ENCODE measurements at places on chromosomes 5 and 9.
A peak's percentile ranks its signal among the peaks of the same experiment; 100 is the strongest.

DNA sequence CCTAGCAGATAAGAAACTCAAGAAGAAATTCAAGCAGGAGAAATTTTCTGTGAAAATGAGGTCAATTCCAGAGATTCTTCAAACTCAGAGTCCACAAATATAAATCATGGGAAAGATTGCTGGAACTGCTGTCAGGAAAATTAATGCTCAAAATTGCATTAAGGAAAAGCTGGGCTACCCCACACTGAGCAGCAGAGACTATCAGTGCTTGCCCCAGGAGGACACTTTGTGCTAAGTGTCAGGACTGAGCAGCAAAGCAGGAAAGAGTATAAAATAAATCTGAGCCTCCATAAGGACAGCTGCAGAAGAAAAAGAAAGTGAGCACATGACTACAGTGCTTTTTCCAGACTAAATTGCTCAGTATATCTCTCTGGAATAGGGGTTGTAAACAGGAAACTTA lies 81.6 kb downstream of the RGS7BP start:
- no peak for DNase-seq

- DNase-seq = peak; percentile 9
Observed at GRCh38 chr5:122366501-122366900, 54.5 kb downstream of the SNCAIP start.

DNA sequence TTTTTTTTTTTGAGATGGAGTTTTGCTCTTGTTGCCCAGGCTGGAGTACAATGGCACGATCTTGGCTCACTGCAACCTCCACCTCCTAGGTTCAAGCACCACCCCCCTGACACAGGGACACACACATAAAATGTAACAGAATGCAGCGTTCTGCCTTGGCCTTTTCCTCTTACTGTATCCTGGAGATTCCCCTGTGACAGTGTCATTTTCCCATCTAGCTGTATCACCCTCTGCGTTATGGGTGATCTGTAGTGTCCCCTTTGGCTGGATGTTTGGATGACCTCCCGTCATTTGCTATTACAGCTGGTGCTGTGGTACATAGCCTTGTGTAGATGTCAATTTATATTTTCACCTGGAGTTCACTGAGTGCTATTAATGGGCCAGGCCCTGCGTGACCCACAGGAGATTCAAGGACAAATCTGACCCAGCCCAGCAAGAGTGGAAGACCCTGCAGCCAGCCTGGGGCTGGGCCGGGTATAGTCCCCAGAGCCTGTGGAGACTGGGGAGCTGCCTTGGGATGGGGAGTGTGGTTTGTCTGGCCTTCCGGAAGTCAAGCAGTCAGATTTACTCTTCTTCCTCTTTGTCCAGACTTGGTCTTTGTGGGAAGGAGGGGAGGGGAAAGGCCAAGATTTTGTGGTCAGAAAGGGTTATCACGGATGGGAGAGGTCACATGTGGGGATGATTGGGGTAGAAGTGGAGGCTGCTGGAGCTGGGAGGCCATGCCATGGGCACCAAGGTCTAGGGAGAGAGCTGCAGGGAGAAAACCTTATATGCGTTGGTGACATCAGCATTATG lies 43.6 kb downstream of the ERGIC1 start:
- DNase-seq = peak; percentile 53

DNA sequence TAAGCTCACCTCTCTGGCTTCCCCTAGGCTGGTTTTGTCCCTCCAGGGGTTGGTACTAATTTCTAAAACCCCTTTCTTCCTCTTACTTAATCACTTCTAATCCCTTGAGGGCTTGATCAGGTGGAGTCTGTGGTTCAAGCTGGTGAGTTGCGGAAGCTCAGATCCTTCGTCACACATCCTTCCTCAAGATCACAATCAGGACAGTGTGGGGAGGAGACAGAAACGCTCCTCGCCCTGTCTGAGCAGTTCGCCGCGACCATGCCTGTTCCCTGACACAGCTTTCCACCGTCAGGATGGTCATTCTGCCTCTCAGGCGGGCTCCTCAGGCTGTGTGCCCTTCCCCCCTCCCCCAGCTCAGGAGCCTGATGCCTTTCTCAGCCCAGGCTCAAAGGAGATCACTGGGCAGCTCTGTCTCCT lies 24.3 kb downstream of the CPLX2 start:
- peak; percentile 71 for DNase-seq

GRCh38 chr9:95460518-95461164 lies 56.1 kb downstream of the PTCH1 start:
- no peak for DNase-seq

GRCh38 chr9:95131023-95131943 lies 186.2 kb downstream of the FANCC start:
- DNase-seq = peak; percentile 63

DNA sequence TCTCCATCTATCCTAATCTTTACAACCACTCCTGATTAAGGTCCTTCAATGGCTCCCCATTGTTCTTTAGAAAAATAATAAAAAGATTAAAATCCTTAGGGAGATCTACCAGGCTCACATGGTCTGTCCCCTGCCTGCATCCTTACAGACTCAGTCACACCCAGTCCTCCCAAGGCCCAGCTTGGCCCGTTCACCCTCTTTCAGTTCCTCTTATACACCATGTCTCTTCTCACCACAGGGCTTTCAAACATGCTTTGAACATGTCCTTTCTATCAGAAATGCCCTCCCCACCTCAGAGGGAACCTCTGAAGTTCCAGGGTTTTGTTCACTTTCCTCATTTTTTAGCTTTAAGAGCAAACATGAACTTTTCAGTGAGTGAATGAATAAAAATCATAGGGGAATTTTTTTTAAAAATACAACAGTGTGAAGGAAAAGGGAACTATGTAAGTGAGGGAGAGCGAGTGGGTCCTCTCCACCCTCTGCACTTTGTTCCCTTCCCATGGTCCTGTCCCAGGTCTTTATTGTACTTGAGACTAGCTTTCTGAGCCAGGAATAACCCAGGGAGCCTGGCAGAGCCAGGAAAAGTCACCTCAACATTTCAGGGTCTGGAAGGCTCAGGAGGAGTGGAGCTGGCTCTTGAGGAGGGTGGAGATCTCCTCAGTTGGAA lies 55.3 kb downstream of the TRPC7 start:
- no peak for DNase-seq

GRCh38 chr5:93517828-93518227 lies 63.2 kb downstream of the NR2F1-AS1 start:
- DNase-seq = no peak

GRCh38 chr9:84598921-84599636 lies 70.5 kb upstream of the NTRK2 start:
- DNase-seq = no peak

- peak; percentile 33 for DNase-seq
Observed at GRCh38 chr5:59390074-59390659, 503.4 kb downstream of the PDE4D start.

GRCh38 chr9:10134266-10134665 lies 478.5 kb downstream of the PTPRD start:
- no peak for DNase-seq

DNA sequence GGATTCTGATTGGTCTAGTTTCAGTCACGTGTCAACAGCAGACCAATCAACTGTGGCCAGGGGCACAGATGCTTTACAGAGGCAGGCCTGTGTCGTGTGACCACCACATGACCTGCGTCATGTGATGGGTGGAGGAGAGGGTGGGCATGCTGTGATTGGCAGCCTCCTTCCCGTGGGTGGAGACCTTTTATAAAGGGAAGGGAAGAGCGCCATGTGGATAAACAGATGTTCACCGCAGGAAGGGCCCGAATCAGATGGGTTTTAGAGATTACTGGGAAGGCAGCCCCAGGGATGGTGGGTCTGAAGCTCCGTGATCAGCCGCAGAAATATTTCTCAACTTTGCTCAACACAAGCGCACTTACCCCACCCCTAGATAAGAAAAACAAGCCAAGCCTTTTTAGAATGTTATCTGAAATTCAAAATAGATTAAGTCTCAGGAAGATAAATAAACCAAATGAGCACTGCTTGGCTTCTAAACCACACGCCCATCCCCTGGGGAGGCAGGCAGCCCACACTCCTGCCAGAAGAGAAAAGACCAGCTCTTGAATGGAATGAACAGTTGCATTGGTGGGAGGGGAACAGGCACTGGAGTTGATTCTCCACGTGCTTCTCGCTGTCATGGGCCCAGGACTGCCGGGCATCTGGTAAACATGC lies 43.6 kb downstream of the ROPN1L start:
- DNase-seq = peak; percentile 61

DNA sequence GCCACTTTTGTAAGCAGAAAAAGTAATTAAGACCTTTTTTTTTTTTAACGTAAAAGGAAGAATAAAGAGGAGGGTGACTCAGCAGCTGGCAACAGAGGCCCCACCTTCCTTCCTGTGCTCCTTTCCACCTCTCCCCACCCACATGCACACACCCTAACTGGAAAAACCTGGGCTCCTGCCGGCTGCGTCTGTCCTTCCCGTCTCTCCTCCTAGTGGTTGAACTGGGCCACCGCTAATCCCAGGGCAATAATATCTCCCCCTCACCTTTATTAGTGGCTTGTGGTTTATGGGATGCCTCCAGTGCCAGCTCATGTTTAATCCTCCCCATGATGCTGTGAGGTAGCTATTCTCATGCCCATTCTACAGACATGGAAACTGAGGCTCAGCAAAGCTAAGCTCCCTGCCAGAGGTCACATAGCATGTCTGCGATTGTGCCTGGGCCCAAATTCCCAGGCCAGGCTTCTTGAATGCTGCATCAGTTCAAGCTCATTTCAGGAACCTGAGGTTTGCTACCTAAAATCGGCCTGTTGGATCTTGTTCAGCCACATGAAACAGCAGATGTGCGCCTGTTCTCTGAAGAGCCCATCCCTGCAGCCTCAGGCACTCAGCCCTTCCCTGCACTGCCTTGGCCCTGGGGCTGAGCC lies 60.9 kb upstream of the IL17B start:
- DNase-seq = peak; percentile 94

DNA sequence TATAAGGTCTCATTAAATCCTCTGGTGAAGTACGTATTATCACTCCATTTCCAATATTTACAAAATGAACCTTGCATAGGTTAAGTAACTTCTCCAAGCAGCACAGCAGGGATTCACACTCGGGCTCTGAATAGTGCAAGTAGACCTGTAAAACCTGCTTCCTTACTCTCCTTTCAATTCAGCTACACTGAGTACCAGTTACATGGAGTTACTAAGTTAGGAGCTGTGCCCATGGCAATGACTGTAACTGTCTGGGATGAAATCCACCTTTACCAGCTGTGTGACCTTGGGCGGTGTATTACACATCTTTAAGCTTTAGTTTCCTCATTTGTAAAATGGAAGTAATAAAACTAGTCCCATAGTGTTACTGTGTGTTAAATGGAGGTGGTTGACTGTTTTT lies 15.9 kb upstream of the MOB3B start:
- DNase-seq = no peak

- DNase-seq = peak; percentile 42
Observed at GRCh38 chr5:136780518-136780917, 415.2 kb upstream of the TRPC7 start.

GRCh38 chr5:15791859-15792258 lies 291.9 kb downstream of the FBXL7 start:
- DNase-seq = peak; percentile 50
